ENCODE measurements at places on chromosomes 1 and 21. TPM values are rescaled to one million over a fixed set of nuclear protein-coding genes. Genes with fewer than 3 reads are reported as not detected.

Gene PDC
- not detected for total RNA-seq

Gene DIPK1A
- 8.2 TPM for total RNA-seq

Gene ARMH1
- total RNA-seq, result 6.4 TPM

Gene PADI2
- total RNA-seq, result not detected

Gene OR14K1
- total RNA-seq, result not detected

Gene F5
- total RNA-seq, result 0.26 TPM

Gene SOX13
- total RNA-seq, result 1.5 TPM

Gene HORMAD1
- total RNA-seq, result under 0.01 TPM

Gene NTMT2
- total RNA-seq, result not detected

Gene UBQLN4
- 8.7 TPM for total RNA-seq

Gene SELE
- not detected for total RNA-seq

Gene LAPTM5
- total RNA-seq, result under 0.01 TPM

Gene NOL9
- total RNA-seq, result 17.5 TPM

Gene SH2D5
- 2.3 TPM for total RNA-seq

Gene PCAT6
- total RNA-seq, result 0.51 TPM

Gene ZNF648
- not detected for total RNA-seq

Gene HRNR
- total RNA-seq, result not detected

Gene GPR153
- 13.4 TPM for total RNA-seq

Gene CLCA4
- not detected for total RNA-seq
